ENCODE measurements at places on chromosomes 7 and 10.

DNA sequence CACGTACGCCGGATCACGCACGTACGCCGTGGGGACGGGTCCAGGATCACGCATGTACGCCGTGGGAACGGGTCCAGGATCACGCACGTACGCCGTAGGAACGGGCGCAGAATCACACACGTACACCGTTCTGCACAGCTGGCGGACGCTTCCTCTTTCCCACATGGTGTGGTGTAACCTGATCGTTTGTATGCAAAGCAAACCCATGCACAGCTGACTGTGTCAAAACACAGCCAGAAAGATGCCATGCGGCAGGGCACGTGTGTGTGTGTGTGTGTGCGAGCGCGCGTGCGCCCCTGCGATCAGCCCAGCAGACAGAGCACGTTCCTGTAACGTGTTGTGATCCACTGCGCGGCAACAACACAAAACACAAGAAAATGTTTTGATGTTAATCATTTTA lies 573.6 kb downstream of the DNAJB6 start:
- no peak for DNase-seq

DNA sequence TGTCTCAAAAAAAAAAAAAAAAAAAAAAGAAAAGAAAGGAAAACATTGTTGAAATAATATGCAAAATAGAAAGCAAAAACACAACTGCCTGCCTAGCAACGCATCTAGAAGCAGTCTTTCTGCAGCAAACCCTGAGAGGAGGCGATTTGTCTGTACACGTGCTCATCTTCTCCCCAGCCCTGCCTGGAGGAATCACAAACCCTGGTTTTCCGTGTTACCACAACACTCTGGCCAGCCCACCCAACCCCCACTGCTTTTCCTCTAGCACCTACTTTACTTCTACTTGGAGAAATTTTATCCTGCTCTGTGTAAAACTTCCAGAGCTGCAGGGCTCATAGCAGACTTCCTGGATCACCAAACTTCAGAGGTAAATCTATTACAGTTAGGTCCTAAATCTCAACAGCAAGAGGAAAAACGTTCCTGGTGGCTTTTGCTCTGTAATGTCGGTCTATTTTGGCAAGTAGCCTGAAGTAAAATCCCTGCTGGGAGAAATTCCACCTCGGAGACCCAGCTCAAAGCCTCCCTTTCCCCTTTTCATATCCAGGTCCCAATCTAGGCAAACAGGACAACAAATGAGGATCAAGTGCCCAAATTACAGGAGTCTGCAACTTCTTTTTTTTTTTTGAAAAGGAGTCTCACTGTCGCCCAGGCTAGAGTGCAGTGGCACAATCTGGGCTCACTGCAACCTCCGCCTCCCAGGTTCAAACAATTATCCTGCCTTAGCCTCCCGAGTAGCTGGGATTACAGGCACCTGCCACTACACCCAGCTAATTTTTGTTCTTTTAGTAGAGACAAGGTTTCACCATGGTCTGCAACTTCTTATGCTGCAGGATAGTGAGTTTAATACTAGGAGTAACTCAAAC lies 91.6 kb downstream of the DNMBP start:
- no peak for DNase-seq

- DNase-seq, result no peak
Observed at GRCh38 chr10:123154711-123155505, 706 bp downstream of the BUB3 start.

DNA sequence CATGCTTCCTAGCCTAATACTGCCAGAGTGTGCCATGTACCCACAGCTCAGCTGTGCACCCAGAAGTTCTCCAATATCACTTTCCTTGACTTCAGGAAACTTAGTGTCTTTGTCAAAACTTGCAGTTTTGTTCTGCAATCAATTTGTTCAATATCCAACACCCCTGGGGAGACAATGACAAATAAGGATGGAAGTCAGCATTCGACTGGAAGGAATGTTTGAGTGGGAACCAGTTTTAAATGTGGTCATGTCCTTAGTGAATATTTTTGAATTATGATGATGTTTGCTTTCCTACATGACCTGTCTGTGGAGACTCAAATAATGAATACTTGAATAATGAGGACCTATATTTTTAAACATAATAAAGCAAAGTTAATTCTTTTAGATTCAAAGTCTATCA lies 112.0 kb downstream of the ANK3 start:
- DNase-seq, result no peak

DNA sequence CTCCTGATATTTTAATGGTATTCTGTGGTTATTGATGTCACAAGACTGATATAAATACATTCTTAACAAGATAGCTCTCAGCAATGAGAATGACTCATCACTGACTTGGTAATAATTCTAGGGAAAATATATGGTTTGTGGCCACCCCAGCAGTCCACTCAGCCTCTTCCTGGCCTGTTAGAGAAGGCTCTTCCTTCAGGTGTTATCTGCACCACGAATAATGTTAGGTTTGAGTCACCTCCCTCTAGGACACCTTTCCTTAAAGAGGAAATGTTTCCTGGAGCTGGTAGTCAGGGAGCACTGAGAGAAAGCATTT lies 163.3 kb downstream of the SVIL start:
- DNase-seq, result no peak

GRCh38 chr10:122348512-122348911 lies 26.0 kb upstream of the PLEKHA1 start:
- DNase-seq, result no peak

- no peak for DNase-seq
Observed at GRCh38 chr7:30694218-30694745, 12.0 kb upstream of the CRHR2 start.

Data from activated CD4-positive, alpha-beta T cell treated with anti-CD3 and anti-CD28 coated beads, Interleukin-2, amount 50 U/mL, for 24 hours (primary cell).